ENCODE measurements at places on chromosomes 2 and 18. TPM values are rescaled to one million over a fixed set of nuclear protein-coding genes. Genes with fewer than 3 reads are reported as not detected.

LRATD1 gene
- total RNA-seq: 0.28 TPM

VPS54 gene
- 18.1 TPM for total RNA-seq

- no peak for DNase-seq
Measured at GRCh38 chr2:59885541-59885940, 667.9 kb downstream of the BCL11A start.

DNA sequence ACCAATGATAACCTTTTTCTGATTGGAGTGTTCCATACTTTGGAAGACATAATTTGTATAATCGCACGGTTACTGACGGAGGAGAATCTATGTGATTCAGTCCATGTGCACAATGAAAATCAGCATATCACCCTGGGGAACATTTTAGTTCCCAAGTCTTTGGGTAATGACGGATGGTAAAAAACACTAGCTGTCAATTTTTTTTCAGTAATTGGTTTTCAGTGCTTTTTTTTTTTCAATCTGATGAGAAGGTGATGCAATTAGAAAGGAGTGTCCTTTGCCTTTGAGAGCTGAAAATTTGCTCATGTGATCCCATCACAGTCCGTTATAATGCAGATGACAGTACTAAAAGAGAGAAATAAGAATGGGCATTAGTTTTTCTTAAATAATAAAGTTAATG is 51.9 kb upstream of the THOC1 start:
- no peak for DNase-seq

- peak; percentile 40 for DNase-seq
Measured at GRCh38 chr2:74250189-74250631, 51.8 kb downstream of the MTHFD2 start.

DNA sequence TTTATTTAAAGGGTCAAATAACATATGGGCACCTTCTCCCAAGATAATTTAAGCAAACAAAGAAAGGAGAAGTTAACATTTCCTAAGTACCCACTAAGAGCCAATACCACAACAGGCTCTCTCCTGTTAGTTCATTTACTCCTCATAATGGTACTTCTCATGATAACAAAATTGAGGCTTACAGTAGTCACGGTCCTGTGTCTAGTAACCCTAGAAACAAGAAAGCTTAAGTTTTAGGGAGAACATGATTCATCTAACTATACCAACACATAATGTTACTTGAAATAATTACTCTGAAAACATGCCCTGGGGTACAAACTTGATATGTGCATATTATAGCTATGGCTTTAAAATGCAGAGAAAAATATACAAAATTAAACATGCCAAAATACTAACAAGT is 19.8 kb downstream of the IWS1 start:
- DNase-seq: no peak

DNA sequence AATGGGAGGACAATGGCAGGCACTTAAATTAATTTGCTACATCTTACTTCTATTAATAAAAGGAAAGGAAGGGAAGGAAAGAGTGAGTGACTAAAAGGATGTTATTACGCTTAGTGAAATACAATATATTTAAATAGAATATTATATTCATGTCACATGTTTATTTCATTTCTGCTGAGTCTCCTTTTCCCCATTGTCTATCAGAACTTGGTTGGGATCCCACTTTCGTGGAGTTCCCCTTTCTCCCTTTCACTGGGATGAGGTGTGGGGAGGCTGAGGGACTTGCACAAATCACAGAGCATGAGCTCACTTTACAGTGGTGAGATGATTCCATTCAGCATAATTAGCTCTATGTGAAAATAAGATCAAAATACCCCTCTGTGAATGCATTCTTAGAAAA is 730.6 kb downstream of the TSN start:
- DNase-seq: no peak

- no peak for DNase-seq
Measured at GRCh38 chr2:59000796-59001195, 759.7 kb upstream of the FANCL start.
